ENCODE measurements at places on chromosomes 7 and 10.

GRCh38 chr7:93973134-93973533 lies 31.0 kb downstream of the BET1 start:
- DNase-seq, result no peak

GRCh38 chr7:147298611-147299043 lies 1182.0 kb downstream of the CNTNAP2 start:
- no peak for DNase-seq

DNA sequence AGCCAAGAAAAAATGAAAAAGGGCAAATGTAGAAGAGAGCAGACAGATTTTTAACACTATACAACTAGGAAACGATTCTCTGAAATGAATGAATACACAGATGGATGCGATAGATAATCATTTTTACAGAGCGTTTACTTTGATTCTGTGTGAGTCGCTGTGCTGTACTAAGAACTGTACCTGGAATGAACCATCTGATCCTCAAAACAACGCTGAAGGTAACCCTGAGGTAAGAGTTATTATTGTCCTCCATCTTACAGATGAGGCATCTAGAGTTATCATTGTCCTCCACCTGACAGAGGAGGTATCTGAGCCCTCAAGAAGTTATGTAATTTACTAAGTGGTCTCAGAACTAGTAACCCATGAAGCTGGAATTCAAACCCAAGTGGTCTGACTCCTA lies 80.2 kb downstream of the CHCHD3 start:
- DNase-seq, result no peak

GRCh38 chr10:49273626-49274025 lies 25.3 kb upstream of the C10orf71 start:
- no peak for DNase-seq

GRCh38 chr7:22386206-22386858 lies 29.4 kb upstream of the RAPGEF5 start:
- no peak for DNase-seq
